Esophagus muscularis mucosa (tissue), 4 donors: ENCODE measurements at places on chromosomes 7 and 10. TPM values are rescaled to one million over a fixed set of nuclear protein-coding genes. Genes with fewer than 3 reads are reported as not detected.

The SPDYE8 gene
- total RNA-seq: not detected

The CPED1 gene
- 31.1 TPM for total RNA-seq

The LRRC18 gene
- not detected for total RNA-seq

The CDH23 gene
- 18.7 TPM for total RNA-seq

The DNAJC12 gene
- total RNA-seq: 7.6 TPM

The PNLIPRP3 gene
- not detected for total RNA-seq

The ZEB1 gene
- total RNA-seq: 183 TPM

The PRPS1L1 gene
- not detected for total RNA-seq

The RGR gene
- not detected for total RNA-seq

The ZNF282 gene
- 28.7 TPM for total RNA-seq

The WNT16 gene
- not detected for total RNA-seq

The WEE2 gene
- not detected for total RNA-seq

The COL13A1 gene
- 3.3 TPM for total RNA-seq

The H2BK1 gene
- total RNA-seq: not detected

The KLF14 gene
- total RNA-seq: not detected

DNA sequence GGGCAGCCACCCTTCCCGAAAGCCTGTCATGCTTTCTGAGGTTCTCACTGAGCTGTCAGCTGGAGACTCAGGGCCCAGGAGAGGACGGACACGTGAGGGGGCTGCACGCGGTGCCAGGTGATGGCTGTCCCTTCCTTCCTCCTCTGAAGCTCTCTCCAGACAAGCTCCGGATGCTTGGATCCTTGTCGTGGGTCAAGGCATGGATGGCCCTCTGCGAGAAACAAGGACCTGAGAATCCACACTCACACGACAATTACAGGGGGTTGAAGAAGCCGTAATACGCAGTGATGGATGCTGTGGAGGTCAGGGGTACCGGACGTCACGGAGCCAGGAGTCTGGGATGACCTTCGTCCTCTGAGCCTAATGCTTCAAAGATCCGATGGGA lies 170.3 kb downstream of the USP6NL start:
- no peak for DNase-seq

GRCh38 chr7:17402628-17403278 lies 104.3 kb downstream of the AHR start:
- no peak for DNase-seq

GRCh38 chr7:58086871-58087535 lies 637.0 kb downstream of the ZNF716 start:
- no peak for DNase-seq

DNA sequence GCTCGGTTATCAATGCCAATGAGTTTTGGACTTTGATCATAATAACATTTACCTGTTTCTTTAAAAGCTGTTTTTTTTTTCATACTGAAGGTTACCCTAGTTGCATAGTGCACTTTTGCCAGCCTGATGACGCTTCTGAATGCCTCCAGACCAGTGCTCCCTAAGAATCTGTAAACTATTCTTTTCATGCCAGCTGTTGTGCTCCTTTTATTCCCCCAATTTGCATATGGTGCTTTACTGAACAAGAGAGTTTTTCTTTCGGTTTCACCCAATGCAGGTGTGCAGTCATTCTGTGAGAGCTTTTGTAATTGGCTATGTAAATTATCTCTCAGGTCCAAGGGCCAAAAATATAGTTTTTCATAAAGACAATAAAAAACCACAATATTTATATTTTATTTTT lies 48.1 kb upstream of the GLCCI1 start:
- DNase-seq: no peak

- DNase-seq: no peak
Observed at GRCh38 chr7:48471196-48471595, 299.9 kb downstream of the ABCA13 start.

DNA sequence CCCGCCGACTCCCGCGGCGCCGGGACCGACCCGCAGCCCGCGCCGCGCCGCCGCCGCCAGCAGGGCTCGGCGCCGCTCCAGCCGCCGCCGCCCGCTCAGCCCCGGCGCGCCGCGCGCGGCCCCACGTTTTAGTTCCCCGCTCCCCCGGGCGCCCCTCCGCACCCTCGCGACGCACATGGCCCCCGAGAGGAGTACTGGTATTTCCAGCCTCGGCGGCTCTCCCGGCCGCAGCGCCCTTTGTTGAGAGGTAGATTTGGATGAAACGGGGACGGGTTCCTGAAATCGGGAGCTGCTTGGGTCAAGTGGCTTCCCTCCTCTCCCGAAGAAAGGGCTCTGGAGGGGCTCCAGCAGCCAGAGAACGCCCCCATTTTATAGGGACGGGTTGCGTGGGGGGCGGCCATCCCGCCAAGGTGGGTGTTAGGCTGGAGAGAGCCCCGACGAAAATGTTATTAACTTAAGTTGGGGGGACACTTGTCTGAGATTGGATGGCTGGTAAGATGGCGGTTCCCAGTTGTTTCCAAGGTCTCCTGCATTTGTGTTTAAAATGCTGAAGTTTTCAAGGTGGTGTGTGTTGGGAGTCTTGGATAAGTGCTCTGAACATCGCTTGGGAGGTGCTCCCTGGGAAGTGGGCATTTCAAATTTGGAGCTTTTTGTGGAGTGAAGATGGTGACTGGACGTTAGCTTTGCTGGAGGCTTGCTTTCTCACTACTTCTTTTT lies 1.2 kb downstream of the BMI1 start:
- DNase-seq: no peak

DNA sequence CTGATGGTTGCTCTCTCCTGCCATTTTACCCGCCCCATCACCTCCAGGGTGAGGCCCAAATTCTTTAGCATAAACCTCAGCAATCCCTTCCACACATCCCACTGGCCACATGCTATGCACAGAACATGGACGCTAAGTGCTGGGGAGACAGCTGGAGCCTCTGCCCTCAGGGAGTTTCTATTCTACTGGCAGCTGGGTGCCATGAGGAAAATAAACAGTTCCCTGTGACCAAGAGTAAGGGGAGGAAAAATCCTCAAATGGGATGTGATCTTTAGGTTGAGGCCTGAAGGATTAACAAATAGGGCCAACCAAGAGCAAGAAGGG lies 1.2 kb downstream of the PARP12 start:
- DNase-seq: no peak

DNA sequence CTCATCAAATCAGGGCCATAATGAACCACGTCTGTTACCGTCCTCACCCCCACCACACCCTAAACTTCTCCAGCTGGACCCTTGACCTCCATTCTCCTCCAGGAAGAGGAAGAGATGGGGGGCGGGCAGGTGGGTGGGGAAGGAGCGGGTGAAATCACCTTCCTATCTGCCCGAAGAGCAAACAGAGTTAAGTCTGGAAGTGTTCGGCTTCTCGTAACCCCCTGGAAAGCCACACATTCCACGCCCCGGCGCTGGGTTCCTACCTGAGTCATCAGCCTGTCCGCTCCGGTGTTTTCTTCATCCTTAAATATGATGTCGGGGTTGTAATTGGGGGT lies 736 bp downstream of the SHH start:
- DNase-seq: no peak

- DNase-seq: no peak
Observed at GRCh38 chr7:112594397-112594796, 113.6 kb downstream of the LSMEM1 start.

GRCh38 chr7:113084496-113085172 lies 2.0 kb downstream of the GPR85 start:
- DNase-seq: no peak

DNA sequence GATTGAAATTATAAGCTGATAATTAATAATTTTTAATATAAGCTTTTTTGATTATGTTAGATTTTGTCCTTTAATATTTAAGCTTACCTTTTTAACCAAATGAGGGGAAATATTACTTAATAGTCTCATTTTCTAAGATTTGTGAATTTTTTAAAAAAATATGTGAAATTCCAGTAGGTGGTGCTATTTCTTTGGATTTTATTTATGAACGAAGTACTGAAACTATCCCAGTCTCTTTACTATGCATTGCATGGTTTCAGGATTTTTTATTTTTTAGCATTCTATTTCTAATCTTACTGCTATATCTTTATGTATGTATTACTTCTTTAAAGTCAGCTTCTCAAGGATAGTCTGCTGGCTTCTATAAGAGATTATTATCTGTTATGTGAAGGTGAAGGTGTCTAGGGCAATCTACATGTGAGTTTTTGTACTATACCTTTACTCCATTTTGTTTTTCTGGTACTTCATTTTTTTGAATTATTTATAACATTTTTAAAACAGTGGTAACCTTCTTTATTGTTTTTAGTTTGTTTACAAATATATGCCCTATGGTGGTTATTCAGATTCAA lies 78.3 kb downstream of the ATRNL1 start:
- no peak for DNase-seq

- peak; percentile 90 for DNase-seq
Observed at GRCh38 chr7:119392-120163, 72.8 kb upstream of the FAM20C start.

DNA sequence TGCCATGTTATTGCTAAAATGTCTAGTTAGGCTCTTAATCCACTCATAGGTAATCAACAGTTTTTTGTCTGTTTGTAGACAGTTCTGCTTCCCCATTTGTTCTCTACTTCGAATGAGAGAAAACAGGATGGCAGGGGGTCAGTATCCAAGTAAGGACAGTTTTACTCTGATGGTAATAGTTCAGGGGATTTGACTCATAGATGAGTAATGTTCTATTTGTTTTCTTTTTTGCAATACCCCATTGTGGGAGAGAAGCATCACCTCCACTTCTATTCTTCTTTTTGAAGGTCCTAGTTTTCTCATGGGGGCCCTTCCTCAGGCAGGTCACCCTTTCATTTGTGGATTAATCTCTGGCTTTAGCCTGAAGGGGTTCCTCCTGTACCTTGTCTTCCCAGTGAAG lies 13.9 kb downstream of the PCLO start:
- no peak for DNase-seq

DNA sequence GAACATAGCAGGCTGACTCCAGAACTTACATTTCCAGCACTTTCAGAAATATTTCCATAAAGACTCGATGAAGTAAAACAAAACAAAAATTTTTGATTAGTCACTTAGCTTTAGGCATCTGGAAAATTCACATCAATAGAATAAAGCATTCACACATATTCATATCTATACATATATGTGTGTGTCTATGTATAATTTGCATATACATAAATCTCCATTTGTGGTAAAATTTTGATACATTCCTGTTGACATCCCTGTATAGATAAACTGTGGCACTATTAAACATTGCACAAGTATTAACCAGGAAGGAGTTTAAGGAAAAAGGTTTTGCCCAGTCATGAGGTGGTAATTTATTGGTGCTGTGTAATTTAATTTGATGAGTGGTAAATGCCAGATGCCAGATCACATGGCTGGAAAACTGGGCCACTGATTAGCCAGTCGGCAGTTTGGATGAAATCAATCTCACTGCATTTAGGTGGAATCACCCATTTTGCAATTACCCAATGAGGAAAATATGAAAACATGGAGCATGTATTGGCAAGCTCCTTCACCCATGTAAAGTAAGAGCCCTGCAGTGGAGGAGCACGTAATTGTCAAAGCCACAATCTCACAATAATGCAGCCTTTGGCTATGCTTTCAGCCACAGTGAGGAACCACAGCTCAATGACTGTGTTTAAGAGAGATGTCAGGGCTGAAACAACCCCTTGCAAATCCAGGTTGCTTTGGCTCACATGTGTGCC lies 294.6 kb downstream of the RNLS start:
- no peak for DNase-seq

DNA sequence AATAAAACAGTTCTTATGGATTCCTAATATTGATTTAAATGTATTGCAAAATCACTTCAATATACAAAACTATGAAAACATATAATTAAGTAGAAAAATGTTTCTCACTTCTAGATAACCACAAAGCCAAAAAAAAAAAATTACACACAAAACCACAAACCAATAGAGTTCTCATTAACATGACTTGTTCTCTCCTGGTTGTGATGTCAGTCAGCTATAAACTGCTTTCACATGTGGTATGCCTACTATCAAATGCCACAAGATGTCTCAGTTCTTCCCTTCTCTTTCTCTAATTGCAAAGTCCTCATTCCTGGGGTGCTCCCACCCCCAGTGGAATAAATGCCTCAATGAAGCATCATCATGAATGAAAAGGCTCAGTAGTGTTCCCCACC lies 16.6 kb downstream of the GNAI1 start:
- no peak for DNase-seq

- no peak for DNase-seq
Observed at GRCh38 chr10:125985557-125986240, 89.3 kb downstream of the FANK1 start.

DNA sequence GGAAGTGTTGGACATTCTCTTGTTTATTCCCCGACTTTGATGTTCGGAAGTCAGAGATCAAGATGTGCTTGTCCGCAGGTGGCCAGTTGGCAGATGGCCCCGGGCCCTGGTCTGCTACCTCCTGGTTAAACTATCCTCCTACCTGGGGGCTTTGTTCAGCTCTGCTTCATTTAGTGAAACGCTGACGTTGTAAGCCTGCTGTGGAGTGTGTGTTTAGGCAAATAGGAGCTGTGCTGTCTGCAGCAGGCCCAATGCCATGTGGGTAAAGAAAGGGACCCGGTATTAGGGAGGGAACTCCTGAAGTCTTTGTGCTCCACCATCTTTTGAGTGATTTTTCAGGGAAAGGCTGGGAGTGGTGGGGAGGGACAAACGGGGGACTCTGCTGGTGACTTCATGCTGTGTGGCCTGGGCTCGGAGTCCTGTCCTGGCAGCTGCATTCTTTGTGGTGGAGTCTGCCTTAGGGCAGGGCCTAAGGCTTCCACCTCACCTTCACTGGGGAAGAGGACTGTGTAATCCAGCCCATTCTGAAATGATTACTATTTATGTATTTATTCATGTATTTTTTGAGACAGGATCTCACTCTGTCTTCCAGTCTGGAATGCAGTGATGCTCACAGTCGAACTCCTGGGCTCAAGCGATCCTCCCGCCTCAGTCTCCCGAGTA lies 171.1 kb upstream of the KLF6 start:
- peak; percentile 80 for DNase-seq

DNA sequence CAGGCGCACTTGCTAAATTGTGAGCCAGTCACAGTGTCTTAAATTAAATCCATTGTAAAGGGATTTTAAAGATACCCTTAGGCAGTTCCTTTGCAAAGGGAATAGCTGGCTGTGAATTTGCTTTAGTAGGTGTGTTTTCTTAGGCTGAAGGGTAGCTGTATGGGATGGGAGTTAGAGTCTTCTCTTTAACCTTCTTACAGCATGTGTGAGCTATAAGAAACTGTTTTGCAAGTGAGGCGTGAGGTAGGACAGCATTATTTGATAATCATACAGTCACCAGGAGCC lies 5.2 kb downstream of the EEPD1 start:
- DNase-seq: no peak

DNA sequence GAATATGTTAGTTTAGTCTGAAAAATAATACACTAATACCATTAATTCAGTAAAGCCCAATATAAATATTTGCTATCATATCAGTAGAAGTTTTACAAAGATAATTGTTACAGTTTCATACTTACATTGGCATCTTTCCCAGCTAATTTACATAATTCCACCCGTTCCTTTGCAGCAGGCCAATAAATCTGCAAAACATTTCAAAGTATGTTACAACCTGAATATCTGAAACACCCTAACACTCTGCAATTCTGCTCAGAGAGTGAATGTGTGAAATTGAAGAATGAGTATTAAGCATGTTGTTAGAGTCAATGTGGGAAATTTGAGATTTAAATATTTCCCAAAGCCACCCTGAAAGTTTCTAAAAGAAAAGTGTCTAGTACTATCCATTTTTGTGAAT lies 105.5 kb downstream of the SEMA3D start:
- DNase-seq: no peak
